ENCODE measurements at places on chromosomes 6 and 20. TPM values are rescaled to one million over a fixed set of nuclear protein-coding genes. Genes with fewer than 3 reads are reported as not detected.
A peak's percentile ranks its signal among the peaks of the same experiment; 100 is the strongest.

SNX21 gene
- 50.8 TPM for total RNA-seq

GRCh38 chr20:48422242-48422960 is 405.4 kb downstream of the PREX1 start:
- DNase-seq = no peak

TMEM217 gene
- 4.0 TPM for total RNA-seq

DNA sequence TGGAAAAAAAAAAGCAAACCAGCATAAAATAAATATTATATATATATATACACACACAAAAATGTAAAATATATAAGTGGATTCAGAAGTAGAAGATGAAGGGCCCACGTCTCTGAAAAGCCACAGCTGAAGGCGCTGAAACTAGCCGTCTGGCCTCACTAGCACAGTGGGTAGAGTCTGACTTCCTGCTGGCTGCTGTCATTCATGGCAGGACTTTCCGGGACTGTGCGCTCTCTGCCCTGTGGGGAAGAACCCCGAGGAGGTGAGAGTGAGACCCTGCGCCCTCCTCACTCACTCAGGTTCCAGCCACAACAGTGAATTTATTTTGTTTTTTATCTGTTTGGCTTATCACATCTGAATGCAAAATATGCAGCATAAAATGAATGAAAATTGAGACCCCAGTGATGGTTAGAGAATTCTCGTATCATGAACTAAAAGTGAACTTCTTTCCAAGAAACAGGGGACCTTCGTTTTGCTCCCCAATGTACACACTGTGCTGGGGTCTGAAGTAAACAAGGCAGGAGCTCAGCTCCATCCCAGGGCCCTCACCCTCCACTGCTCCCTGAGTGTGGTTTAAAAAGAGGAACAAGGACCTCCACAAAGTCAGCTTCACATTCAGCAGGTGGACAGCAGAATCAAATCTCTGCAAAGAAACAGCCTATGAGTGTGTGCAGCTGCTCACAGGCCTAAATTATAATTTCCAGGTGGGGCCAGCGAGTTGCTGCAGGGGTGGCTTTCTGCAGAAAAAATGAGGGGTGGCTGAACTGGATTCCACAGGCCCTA is 1.3 kb upstream of the RAMACL start:
- DNase-seq = no peak

- DNase-seq = peak; percentile 6
These were observed 659 bp downstream of the SLC35F1 start for GRCh38 chr6:117907601-117908245.

- no peak for DNase-seq
These were observed 32.8 kb upstream of the CEP162 start for GRCh38 chr6:84260196-84260595.

DNA sequence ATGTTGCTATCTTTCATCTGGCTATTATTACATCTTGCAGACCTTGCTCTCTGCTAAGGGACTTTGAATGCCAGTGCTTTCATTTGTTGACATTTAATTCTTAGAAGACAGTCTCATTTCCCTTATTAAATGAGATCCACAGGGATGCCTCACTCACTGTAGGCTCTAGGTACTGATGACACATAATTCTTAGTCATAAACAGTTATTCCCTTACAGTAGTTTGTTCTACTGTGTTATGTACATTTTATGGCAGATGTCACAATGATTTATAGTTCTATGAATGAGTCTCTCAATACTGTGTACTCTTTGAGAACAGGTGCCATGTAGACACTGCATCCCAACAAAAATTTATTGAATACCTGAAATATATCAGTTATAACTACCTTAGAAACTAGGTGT is 70.3 kb downstream of the FAM83B start:
- DNase-seq = no peak

- peak; percentile 52 for DNase-seq
These were observed 887.1 kb downstream of the TFAP2A start for GRCh38 chr6:9527679-9528286.

- DNase-seq = no peak
These were observed 2.2 kb downstream of the PRRC2A start for GRCh38 chr6:31622684-31623091.

DNA sequence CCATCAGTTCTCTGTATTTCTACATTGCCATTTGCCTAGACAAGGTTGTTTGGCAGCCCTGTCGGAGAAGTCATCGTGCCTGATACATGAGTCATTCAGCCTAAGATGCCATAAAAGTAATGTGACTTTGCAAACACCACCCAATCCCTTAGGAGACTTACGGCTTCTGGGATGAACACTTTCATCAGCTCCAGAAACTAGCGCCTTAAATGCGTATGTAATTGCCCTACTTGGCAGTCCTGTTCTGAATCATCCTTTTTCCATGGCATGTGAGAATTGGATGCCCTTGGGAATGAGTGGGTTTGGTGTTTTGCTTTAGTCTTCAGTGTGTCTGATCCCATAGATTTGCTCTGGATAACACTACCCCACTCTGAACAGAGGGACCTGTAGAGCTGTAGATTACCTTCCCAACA is 158.5 kb downstream of the SASH1 start:
- peak; percentile 92 for DNase-seq

DNA sequence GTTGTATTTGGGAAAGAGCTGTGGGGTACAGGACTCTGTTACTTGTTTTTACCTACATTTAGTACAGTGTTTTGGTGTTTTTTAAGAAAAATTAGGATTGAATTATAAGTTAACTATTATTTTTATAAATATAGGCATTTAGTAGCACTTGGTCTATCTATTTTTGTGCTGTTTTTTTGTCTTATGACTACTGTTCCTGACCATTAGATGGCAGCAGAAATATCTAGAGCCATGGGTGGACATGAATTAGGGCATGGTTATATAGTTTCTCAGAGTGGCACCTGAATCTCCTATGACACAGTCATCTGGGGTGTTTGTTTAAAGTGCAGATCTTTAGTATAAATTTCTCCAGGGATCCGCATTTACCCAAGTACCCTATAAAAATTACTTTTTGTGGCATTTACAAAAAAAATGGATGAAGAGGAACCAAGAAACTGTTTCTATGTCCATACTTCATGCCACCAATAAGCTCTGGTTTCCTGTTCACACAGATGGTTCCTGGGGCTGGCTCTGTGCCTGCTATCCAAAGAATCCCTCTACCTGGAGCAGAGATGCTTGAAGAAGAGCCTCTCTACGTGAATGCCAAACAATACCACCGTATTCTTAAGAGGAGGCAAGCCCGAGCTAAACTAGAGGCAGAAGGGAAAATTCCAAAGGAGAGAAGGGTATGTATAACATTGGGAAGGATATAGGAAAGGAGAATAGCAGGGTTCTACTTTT is 19.8 kb downstream of the NFYA start:
- peak; percentile 43 for DNase-seq

GRCh38 chr6:84927551-84927950 is 163.2 kb upstream of the TBX18 start:
- no peak for DNase-seq
